CD4-positive, alpha-beta T cell treated with Interleukin-17A for 4 hours (primary cell): ENCODE measurements at places on chromosomes 7 and 10.
A peak's percentile ranks its signal among the peaks of the same experiment; 100 is the strongest.

GRCh38 chr7:47371733-47372368, 210.1 kb downstream of the TNS3 start:
- DNase-seq, result no peak

DNA sequence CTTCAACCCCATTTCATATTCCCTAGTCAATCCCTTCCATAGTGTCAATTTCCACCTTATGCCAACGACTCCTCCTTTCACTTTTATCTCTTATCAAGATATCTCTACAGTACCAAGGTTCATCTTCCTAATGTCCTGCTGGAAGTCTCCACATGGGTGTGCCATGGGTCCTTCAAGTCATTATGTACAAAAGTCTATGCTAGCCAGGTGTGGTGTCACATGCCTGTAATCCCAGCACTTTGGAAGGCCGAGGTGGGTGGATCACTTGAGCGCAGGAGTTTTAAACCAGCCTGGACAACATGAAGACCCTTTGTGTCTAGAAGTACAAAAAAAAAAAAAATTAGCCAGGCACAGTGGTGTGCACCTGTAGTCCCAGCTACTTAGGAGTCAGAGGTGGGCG, 47.6 kb downstream of the PRTFDC1 start:
- no peak for DNase-seq

GRCh38 chr7:132783824-132784223, 207.6 kb upstream of the PLXNA4 start:
- DNase-seq, result no peak

GRCh38 chr10:126730856-126731609, 60.5 kb upstream of the C10orf90 start:
- no peak for DNase-seq

- DNase-seq, result peak; percentile 75
These were observed 22.3 kb downstream of the ZNF783 start for GRCh38 chr7:149284343-149284742.

DNA sequence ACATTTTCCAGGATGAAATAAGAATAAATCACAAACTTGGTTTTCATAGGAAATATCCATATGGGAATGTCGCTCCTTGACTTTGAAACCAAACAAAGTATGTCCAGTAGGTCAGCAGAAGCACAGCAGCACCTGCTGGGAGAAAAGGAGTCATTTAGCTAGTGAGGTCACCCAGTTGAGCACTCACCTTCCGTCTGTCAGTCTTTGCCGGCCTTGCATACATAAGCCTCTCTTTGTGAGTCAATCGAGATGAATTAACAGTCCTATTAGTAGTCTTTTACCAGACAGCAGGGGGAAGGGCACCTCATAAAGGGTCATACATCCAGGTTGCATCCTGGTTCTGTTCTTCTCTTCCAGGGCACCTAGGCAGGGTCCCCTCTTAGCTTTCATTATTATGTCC, 232.5 kb upstream of the FZD1 start:
- no peak for DNase-seq

DNA sequence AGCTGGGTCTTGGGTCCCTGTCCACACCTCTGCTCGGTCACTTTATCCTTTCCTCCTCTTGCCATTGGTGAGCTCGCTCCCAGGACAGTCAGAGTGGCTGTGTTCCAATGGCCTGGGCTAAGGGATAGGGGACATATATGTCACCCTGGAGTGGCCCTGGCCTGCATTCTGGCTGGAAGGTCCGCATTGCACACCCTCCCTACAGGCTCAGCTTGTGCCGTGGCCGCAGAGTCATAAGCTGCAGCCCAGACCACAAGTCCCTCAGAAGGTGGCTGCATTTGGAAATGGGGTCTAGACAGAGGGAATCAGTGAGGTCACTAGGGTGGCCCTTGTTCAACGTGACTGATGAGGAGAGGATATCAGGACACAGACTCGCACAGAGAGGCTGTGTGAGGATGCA, 363.8 kb upstream of the SHH start:
- DNase-seq, result no peak

DNA sequence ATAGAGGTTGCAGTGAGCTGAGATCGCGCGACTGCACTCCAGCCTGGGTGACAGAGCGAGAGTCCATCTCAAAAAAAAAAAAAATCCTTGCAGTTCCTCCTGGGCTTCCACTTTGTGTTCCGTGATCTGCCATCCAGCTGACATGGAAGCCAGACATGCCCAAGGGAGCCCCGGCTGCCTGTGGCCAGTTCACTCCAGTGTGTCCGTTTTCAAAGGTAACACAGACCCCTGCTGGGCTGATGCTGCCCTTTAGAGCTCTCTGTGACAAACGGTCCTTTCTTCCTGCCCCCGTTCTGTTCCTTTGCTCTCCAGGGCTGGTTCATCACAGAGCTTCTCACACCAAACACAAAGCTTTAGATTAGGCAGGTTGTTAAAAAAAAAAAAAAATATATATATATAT, 130.8 kb downstream of the CUL2 start:
- DNase-seq, result no peak

- no peak for DNase-seq
These were observed 142.4 kb downstream of the ADCY1 start for GRCh38 chr7:45716380-45717203.
